ENCODE measurements at places on chromosomes 3 and 15.

- DNase-seq = peak; percentile 45
Measured at GRCh38 chr15:74291101-74292071, 55.3 kb downstream of the CCDC33 start.

DNA sequence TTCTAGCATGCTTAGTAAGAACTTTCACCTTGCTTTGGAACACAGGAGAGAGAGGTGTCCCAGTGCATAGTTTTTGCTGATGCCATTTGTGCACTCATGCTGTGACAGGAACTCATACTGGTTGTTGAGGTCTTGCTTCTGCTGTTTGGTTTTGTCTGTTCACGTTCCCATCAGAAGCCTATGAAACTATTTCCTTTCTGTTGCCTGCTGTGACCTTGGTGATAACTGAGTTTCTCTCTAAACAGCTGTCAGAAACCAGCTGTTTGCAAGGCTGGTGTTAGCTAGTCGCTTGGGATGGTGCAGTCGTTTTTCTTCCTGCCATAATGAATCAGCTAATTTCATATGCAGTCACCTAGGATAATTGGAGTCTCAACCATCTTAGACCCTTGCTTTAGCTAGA, 724.1 kb downstream of the GRM7 start:
- DNase-seq = no peak

DNA sequence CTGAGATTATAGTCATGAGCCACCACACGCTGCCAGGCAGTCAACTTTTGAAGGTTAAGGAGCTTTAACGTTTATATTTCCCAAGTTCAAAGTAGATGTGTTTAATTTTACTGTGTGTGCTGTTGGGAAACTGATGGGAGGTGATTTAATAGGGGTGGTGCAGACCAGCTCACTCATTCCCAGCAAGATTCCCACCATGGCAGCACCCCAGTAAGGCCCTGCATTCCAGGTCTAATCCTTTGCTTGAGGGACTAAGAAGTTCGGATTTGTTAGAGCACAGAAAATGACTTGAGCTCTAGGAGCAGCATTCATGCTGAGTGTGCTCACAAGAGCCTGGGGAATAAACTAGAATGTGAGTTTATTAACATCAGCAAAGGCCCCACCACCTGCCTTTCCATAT, 25.2 kb downstream of the TSEN2 start:
- no peak for DNase-seq

GRCh38 chr15:40857601-40858341, 13.9 kb downstream of the SPINT1 start:
- DNase-seq = peak; percentile 30

DNA sequence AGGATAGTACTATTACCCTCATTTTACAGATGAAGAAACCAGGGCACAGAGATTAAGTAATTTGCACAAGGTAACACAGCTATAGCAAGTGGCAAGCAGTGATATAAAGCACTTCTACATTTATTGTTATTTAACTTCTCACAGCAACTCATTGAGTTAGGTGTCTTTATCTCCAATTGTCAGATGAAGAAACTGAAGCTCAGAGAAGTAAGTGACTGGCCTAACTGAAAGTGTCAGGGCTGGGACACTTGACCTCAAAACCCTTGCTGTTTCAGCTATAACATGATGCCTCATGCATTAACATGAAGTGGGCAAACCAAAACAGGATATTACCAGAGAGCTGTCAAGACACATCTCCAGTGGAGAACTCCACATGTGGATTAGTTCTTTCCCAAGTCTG, 65.8 kb upstream of the LEKR1 start:
- DNase-seq = no peak

- DNase-seq = no peak
Measured at GRCh38 chr3:186152889-186153292, 44.0 kb upstream of the ETV5 start.

- no peak for DNase-seq
Measured at GRCh38 chr3:141235661-141236171, 4.1 kb downstream of the PXYLP1 start.

- DNase-seq = no peak
Measured at GRCh38 chr3:70248856-70249255, 63.6 kb downstream of the MDFIC2 start.

- DNase-seq = no peak
Measured at GRCh38 chr3:139634111-139634635, 43.6 kb downstream of the NMNAT3 start.

GRCh38 chr3:160707187-160707794, 30.3 kb downstream of the ARL14 start:
- DNase-seq = peak; percentile 19

DNA sequence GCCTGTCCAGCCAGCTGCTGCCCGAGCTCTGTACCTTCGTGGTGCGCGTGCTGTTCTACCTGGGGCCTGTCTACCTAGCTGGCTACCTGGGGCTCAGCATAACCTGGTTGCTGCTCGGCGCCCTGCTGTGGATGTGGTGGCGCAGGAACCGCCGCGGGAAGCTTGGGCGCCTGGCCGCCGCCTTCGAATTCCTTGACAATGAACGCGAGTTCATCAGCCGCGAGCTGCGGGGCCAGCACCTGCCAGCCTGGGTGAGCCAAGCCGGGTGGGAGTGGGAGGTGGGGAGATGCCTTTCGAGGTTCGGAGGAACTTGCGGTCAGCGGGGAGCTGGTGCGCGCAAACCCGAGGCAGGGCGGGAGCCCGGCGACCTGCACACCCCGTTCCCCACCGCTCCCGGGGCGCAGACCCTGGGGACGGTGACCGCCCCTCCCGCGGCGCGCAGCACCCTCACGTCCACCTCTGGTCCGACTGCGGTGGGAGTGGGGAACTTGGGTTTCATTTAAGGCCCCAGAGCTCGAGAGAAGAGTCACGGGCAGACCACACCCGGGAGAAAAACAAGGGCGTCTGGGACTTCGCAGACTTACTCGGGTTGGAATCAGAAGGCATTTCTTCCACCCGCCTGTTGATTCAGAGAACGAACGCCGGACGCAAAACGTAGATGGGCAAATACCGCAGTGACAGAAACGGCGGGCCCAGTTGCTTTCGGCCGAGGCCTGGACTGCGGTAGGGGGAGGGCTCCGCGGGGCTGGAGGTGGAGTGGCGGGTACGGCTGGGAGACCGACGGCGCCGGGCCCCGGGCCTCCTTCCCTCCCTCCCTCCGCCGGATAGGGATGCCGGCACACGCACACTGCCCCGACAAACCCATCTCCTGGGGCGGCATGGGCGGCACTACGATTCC, 708 bp downstream of the ESYT3 start:
- no peak for DNase-seq

DNA sequence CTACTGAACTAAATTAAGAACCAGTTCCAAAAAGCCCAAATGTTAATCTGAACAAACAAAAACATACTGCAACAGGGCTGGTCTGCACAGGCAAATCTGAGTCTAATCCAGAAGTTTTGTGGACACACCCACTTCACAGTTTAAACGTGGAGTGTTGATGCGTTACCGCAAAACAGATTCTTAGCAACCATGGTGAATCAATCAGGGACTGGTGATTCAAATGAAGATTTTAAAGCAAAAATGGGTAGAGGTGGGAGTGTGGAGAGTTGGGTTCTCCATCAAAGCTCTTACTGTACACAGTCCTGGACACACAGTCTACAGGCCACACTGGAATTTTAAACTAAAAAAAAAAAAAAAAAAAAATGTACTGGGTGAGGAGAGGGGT, 5.2 kb downstream of the ANXA2 start:
- DNase-seq = peak; percentile 69

DNA sequence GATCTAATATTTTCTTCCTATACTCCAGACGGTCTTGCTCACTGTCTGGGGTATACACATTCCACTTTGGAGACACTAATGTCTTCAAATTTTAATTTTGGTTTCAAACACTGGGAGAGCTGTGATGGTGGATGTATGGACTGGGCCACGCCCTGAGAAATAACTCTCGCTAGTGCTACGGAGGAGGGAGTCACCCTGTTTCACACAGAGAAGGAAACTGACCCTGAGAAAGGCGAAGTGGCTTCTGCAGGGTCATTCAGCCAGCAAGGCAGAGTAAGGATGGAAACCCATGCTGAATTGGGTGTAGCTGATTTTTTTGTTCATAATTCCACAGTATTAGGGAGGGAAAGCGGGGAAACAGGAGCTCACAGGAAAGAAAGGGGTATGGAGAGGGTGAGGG, 8.6 kb upstream of the SKIC8 start:
- DNase-seq = no peak
